ENCODE measurements at places on chromosomes 1 and 21.

GRCh38 chr1:164685266-164686035 lies 126.5 kb downstream of the PBX1 start:
- no peak for DNase-seq

DNA sequence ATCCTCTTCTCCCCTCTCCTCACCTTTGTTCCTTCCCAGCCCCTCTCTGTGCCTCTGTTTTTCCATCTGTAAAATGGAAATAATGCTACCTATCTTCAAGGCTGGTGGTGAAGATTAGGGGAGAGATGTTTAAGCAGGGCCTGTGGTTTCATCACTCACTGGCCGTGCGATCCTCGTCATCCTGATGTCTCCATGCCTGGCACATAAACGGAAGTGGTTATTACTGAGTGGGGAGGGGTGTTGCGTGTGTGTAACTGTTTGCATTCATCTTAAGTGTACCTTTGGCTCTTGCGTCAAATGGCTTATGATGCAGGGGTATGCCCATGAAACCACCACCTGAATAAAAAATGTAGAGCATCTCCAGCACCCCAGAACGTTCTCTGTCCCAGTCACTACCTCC lies 17.2 kb upstream of the C1QA start:
- DNase-seq = no peak

DNA sequence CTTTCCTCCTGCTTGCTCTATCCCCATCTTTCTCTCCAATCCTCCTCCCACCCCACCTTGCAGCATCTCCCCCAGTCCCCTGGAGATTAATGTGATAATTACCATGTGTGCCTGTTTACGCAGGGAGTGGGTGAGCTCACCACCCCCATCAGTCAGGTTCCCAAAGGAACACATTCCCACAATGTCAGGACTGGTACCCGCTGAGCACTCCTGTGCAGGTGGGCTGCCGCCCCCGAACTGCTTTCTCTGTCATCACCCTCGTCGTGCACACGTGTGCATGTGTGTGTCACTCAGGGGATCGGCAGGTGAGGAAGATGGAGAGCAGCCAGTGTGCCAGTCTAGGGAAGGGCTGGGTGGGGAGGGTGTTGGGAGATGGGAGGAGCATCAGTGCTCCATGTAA lies 163.4 kb downstream of the CACNA1E start:
- DNase-seq = no peak

DNA sequence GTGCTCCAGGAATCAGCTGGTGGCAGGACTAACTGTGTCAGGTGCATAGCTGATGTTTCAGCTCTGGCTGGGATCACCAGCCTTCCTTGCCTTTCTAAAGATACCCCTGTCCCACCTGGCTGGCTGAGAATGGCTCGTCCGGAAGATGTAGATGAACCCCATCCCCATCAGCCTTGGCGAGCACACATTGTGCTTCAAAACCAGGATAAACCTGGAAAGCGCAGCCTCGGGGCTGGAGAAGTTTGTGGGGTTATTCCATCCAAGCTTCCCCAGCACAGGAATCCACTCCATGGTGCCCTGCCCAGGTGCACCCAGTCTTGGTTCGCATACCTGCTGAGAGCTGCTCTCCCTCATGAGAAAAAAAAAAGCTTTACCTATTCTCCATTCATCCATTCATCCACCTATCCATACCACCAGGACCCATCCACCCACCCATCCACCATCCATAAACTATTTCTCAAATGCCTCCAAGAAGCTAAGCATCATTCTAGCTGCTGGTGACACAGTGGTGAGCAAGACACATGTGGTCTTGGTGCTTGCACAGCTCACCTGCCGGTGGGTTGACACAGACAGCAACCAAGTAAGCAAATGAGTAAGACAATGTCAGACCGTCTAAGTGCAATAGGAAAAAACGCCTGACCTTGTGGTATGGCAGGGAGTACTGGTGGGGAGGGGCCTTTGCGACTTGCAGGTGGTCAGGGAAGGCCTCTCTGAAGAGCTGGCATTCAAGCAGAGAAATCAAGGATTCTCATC lies 94.0 kb downstream of the DMRTB1 start:
- DNase-seq = no peak

DNA sequence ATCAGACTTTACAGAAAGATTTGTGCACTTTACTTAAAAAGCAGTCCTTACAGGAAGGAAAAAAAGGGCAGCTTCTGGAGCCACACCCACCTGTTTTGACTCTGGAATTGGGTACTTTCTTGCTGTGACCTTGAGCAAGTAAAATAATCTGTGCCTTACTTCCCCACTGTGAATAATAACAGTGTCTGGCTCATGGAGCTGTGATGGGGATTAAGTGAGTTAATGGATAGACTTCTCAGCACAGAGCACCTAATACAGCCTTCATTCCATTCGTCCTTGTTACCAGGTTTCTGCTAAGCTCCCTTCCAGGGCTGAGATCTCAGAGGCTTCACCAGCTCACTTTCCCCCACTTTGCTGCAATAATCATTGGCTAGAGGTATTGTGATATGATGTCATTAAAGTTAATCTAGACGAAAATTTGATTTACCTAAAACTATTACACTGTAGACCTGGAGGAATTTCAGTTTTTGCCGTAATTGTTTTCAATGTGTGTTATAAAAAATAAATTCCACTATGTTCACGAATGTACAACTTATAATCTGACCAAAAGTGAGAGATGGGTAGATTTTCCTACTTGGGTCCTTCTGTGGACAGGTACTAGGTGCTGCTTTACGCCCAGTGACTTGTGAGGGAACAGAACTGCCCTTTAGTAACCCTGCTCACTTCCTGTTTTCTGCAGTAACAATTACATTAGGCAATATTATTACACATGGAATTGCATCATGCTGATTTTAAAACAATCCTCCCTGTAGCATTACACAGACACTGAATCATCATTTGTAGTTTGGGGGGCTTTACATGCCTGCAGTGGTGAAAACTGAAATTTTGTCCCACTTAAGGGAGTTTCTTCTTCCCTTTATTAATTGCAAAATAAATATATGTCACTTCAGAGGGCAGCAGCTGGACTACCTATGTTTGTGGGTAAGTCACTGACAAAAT lies 19.7 kb upstream of the ABCG1 start:
- DNase-seq = no peak

GRCh38 chr1:89566761-89567174 lies 42.1 kb downstream of the LRRC8B start:
- no peak for DNase-seq
